Suppressor macrophage treated with lipopolysaccharide for 1 hour (primary cell): ENCODE measurements at places on chromosomes 1 and 21.

GRCh38 chr1:81144240-81144825 is 656.4 kb upstream of the ADGRL2 start:
- DNase-seq, result no peak

DNA sequence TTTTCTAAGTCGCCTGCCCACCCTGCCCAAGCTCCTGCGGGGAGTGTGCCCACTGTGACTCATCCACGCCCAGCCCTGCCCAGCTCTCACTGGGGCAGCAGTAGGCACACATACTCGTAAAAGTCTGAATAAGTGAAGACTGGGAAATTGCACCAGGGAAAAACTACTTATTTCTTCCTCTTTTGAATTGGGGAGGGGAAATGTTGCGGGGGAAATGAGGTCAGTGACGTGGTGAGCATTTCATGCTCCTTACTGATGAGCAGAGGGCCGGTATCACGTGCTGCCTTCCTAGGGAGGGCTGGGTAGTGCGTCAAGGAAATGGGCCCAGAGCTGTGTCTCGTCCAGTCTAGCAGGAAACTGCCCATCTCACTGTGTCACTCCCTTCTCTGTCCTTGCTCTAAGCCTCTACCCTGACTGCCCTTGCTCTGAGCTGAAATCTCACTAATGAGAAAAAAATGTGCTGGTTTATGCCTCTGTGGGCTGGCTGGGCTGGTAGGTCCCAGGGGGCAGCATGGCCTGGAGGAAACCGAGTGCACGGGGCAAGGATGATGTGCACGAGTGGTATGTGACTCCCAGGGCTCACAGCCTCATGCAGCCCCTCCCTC is 13.5 kb upstream of the TNFRSF1B start:
- DNase-seq, result peak; percentile 95

- DNase-seq, result peak; percentile 81
These were observed 32.1 kb upstream of the KCNE1 start for GRCh38 chr21:34544032-34544496.

- no peak for DNase-seq
These were observed 8.2 kb downstream of the TMCC2 start for GRCh38 chr1:205235951-205236350.

GRCh38 chr1:150621497-150622302 is 7.7 kb downstream of the ENSA start:
- DNase-seq, result peak; percentile 74

GRCh38 chr1:109637446-109637845 is 17.8 kb downstream of the AMPD2 start:
- DNase-seq, result no peak

- no peak for DNase-seq
These were observed 1.9 kb upstream of the MPZ start for GRCh38 chr1:161311595-161312181.

- no peak for DNase-seq
These were observed 45.0 kb downstream of the MIS18A start for GRCh38 chr21:32233722-32234301.

- DNase-seq, result no peak
These were observed 919 bp downstream of the HECTD3 start for GRCh38 chr1:45009956-45010854.

DNA sequence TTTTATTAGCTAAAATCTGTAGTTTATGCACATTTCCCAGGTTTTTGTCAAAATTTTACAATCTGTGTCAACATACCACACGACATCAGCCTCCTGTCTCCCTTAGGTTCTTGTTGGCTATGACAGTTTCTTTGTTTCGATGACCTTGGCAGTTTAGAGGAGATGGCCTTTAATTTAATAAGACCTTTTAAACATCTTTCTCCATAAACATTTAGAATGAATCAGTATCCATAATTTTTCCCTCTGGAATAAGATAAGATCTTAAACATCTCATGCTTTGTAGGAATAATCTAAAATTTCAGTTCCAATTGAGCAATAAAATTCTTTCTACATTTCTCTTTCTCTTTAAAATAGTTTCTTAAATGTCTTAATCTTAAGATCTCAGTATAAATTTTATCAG is 28.7 kb upstream of the DYRK1A start:
- no peak for DNase-seq

- DNase-seq, result no peak
These were observed 5.9 kb downstream of the TBX15 start for GRCh38 chr1:118982266-118982665.

- no peak for DNase-seq
These were observed 101.9 kb downstream of the SLC45A1 start for GRCh38 chr1:8419861-8420260.

- DNase-seq, result no peak
These were observed 132.8 kb downstream of the PGBD5 start for GRCh38 chr1:230293390-230293700.

- DNase-seq, result no peak
These were observed 226.0 kb downstream of the RPS6KC1 start for GRCh38 chr1:213277036-213277435.

GRCh38 chr1:173195596-173196088 is 11.5 kb downstream of the TNFSF4 start:
- no peak for DNase-seq

DNA sequence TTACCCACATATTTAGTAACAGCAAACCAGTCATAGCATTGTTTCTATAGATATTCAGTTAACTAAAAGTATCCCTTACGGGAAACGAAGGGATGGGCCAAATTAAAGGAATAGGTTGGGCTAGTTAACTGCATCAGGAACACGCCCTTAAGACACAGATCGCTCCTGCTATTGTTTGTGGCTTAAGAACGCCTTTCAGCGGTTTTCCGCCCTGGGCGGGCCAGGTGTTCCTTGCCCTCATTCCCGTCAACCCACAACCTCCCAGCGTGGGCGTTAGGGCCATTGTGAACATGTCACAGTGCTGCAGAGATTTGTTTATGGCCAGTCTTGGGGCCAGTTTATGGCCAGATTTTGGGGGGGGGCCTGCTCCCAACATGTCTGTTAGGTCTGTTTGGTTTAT is 14.7 kb downstream of the TNFRSF18 start:
- no peak for DNase-seq

DNA sequence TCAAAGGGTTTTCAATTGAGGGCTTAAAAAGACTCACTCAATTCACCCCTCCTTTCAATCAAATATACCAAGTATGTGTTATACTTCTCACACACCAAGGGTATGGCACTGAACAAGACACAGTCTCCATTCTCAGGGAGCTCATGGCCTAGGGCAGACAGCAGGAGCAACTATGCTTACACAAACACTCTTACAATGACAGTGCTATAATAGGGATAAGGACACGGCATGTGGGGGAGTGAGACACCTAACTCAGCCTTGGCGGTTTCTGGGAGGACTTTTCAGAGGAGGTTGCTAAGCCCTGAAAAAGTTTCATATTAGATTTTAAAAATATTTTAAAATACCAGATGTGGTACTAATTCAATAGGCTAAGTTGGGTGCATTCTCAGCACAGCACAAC is 22.7 kb upstream of the SYT6 start:
- no peak for DNase-seq

GRCh38 chr1:224343679-224344078 is 13.0 kb upstream of the CNIH4 start:
- DNase-seq, result no peak

- peak; percentile 47 for DNase-seq
These were observed 57.1 kb upstream of the ATP1B1 start for GRCh38 chr1:169049258-169049938.

GRCh38 chr1:7752512-7753417 is 18.3 kb upstream of the VAMP3 start:
- DNase-seq, result peak; percentile 76

DNA sequence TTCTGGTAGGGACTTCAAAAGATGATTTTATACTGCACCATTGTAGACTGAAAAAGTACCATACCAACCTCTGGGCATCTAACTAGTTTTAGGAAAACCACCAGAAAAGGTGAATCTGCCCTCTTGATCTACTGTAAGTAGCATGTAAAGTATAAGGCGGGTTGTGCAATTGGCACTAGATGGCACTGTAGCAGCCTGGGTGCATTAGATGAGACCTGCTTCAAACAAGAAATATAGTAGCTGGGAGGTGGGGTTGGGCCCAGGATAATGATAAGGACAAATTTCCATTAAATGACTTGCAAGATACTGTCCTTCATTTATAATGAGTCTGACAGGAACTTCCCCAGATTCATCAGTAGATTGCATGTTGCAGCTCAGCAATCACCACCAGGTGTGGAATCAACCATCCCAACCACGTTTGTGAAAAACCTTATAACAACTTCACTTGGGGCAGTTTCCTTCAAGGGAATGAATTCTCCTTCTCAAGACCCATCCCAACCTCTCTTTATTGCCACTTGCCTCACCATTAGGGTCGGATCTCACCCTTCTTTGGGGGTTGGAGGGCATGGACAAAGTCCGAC is 37.3 kb upstream of the IL10 start:
- DNase-seq, result peak; percentile 64

- DNase-seq, result peak; percentile 43
These were observed 86.3 kb downstream of the MPZL1 start for GRCh38 chr1:167808104-167808503.

- DNase-seq, result no peak
These were observed 326.1 kb upstream of the BEND5 start for GRCh38 chr1:49102752-49103151.

DNA sequence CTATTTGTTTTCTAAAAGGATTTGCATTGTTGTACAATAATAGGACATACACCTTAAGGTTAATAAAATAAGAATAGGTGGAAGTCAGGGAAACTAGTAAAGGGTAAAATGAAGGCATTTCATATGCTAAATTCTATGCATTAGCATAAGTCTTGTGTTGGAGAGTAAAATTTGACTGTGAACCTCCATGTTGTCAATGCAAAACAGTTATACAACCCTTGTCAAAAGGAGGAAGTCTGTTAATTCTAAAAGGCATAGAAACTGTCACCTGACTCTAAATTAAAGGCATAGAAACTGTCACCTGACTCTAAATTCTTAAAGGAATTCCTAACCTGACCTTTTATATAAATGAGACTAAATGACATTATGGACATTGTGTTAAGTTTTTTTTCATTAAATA is 291.8 kb downstream of the OLFM3 start:
- DNase-seq, result no peak

GRCh38 chr1:65812065-65812464 is 19.4 kb downstream of the PDE4B start:
- peak; percentile 96 for DNase-seq

DNA sequence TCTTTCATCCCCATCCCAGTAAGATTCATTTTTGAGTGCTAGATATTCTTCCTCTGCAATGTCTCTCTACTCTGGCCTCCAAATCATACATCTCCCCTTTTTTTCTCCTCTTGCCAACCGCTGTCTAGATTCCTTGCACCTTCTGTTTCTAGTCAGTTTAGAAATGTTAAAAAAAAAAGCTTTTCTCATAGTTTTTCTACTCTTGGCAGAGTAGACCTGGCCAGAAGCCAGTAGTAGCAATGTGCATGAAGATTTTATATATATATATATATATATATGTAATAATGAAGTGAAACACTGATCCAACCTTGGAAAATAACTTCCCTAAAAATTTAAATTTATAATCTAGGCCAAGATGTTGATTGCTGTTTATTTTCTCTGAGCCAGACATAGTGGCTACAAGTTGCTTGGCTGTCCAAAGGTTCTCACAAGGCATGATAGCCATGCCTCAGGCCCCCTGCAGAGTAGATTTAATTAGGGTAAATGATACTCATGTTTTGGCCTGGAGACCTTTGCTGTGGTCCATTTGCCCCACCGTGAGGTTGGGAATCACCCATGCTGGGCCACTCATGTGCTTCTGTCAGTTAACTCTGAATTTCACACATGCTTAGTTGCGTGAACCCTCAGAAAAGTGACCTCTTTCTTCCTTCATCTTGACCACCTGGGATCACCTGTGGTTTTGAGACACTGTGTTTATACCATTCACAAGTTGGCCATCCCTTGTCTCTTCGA is 103.4 kb upstream of the KCNE2 start:
- no peak for DNase-seq

DNA sequence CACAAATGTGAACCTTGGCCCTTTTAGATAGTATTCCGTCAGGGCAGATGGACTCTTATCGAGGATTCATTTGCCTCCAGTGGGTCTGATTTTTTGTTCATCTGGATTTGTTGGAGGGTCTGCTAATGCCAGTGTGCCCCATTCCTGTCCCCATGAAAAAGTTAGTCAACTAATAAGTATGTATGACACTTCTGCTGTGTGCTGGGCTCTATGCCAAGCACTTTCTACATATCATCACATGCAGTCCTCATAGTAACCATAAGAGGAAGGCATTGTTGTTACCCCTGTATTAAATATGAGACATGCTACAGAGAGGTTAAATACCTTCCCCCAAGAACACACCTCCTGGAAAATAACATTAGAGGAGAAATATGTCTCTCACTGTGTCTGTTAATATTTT is 46.6 kb upstream of the MAB21L3 start:
- no peak for DNase-seq

- DNase-seq, result no peak
These were observed 5.5 kb downstream of the LAPTM5 start for GRCh38 chr1:30751830-30752650.

- DNase-seq, result peak; percentile 30
These were observed 8.5 kb downstream of the SERINC2 start for GRCh38 chr1:31421371-31422040.

- no peak for DNase-seq
These were observed 418.0 kb upstream of the PKN2 start for GRCh38 chr1:88266051-88266450.

- DNase-seq, result peak; percentile 48
These were observed 138.2 kb downstream of the COL24A1 start for GRCh38 chr1:86018283-86018923.

GRCh38 chr21:33753886-33754285 is 111.6 kb downstream of the ITSN1 start:
- no peak for DNase-seq

GRCh38 chr1:208641579-208642280 is 397.5 kb upstream of the PLXNA2 start:
- DNase-seq, result no peak

GRCh38 chr1:33849211-33849610 is 14.7 kb upstream of the HMGB4 start:
- DNase-seq, result no peak
